ENCODE measurements at places on chromosomes 2 and 18.

- no peak for DNase-seq
Measured at GRCh38 chr2:28160986-28161425, 231.7 kb upstream of the FOSL2 start.

DNA sequence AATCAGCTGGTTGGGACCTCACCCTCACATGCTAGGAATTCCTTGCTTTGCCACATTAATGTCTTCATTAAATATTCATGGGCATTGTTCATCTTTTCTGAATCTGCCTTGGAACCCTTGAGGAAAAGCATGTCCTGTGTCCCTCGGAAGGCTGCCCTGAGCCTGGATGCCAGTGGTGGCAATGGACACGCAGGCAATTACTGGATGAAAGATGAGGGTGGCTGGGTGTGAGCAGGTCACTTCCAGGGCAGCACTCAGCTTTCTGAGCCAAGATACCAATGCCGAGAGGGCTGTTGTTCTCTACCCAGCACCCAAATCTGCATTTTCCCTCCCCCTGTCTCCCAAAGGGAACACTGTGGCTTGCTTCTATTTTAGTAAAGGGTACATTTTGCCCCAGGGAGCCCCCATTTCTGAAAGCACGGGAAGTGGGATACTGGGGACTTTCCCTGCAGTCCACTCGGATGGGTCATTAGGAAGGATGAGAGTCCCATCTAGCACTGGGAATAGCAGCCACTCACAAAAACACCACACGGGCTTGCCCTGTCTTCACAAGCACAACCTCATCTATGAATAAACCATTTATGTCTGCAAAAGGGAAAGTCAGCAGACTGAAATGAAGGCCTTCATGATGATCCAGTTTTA lies 234.8 kb downstream of the SOX11 start:
- no peak for DNase-seq

GRCh38 chr2:196215376-196215775 lies 44.0 kb upstream of the STK17B start:
- DNase-seq, result peak; percentile 62

DNA sequence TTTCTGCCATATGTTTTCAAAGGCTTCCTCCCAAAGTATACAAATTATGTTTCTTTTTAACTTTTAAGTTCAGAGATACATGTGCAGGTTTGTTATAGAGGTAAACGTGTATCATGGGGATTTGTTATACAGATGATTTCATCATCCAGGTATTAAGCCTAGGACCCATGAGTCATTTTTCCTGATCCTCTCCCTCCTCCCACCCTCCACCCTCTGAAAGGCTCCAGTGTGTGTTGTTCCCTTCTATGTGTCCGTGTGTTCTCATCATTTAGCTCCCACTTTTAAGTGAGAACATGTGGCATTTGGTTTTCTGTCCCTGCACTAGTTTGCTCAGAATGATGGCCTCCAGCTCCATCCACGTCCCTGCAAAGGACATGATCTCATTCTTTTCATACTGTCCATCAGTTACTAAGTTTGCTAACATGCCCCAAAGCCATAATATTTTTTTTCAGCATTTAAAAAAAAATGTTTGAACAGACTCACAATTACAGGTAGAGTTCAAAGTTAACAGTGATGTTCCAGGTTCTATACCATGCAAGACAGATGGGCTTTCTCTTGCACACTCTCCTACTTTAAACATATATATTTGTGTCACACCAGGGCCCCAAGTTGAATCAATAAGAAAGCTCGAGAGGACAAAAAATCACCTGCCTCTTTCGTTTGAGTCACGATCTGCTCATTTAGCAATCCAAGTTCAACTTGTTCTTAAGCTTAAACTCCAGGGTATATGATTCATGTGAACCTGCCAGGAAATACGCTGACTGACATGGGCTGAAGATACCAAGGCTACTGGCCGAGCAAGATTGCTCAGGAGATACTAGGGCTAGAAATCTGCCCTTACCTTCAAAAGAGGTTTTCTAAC lies 77.6 kb downstream of the AP1S3 start:
- no peak for DNase-seq

DNA sequence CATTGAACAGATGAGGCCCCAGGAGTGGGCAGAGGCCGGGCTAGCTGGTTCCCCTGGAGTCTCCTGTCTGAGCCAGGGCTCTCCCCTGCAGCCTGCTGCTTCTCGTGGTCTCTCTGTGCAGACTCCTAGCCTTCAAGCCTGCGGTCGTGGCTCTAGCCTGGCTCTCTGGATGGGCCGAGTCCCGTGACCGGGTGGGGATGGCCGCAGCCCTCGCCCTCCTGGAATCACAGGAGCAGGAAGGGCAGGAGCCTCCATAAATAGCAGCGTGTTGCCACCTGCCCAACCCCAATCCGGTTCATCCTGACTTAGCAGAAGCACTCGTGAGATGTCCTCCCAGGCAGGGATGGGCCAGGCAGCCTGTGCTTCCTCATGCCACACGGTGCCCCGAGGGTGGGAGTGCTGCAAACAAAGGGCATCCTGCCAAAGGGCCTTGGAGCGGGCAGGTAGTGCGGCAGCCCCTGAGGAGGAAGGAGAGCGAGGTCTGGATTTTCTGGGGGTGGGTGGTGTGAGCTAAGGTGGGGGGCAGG lies 43.9 kb downstream of the FOSL2 start:
- DNase-seq, result no peak

DNA sequence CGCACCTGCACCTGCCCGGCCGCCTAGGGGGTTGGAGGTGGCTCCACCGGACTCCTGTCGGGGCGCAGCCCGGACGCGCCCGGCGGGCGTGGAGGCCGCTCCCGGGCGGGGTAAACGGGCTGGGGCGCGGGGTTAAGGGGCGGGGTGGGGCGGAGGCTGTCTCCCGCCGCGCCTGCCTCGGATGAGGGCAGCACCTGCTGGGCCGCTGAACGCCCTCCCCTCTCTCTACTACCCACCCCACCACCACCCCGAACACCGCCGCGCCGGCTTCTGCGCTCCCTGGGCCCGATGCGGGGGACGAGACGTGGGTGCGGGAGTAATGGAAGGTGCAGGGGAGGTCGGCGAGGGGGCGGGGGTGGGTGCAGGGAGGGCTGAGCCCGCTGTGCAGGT lies 224.8 kb upstream of the ID2 start:
- peak; percentile 33 for DNase-seq

- DNase-seq, result no peak
Measured at GRCh38 chr2:222293660-222294630, 4.9 kb downstream of the PAX3 start.

GRCh38 chr18:2337552-2338141 lies 233.7 kb downstream of the METTL4 start:
- peak; percentile 64 for DNase-seq

- peak; percentile 48 for DNase-seq
Measured at GRCh38 chr18:6482198-6482977, 67.7 kb upstream of the L3MBTL4 start.

GRCh38 chr2:20935168-20935775 lies 108.6 kb downstream of the APOB start:
- no peak for DNase-seq

DNA sequence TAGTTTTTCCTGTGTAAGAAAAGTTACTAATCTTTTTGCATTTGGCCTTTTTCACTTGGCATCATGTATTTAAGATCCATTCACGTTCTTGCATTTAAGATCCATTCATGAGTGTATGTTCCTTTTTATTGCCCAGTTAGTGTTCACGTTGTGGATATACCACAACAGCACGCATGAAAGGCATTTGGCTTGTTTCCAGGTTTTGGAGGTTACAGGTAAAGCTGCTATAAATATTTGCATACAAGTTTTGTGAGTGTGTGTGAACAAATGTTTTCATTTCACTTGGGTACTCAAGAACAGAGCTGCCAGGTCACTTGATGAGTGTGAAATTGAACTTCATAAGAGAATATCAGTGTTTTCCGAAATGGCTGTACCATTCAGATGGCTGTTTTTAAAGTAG lies 121.2 kb downstream of the CCBE1 start:
- DNase-seq, result no peak

GRCh38 chr2:68046642-68047240 lies 16.1 kb downstream of the C1D start:
- DNase-seq, result no peak

- no peak for DNase-seq
Measured at GRCh38 chr18:39435996-39436395, 1870.4 kb upstream of the CELF4 start.

- no peak for DNase-seq
Measured at GRCh38 chr2:33678436-33678835, 79.3 kb upstream of the FAM98A start.

- DNase-seq, result no peak
Measured at GRCh38 chr18:27008575-27008974, 143.1 kb upstream of the AQP4 start.

GRCh38 chr2:25002066-25002465 lies 30.3 kb upstream of the DNAJC27 start:
- no peak for DNase-seq

- no peak for DNase-seq
Measured at GRCh38 chr18:4987452-4988405, 209.3 kb downstream of the AKAIN1 start.

- no peak for DNase-seq
Measured at GRCh38 chr18:49658823-49659404, 97.1 kb downstream of the LIPG start.

- no peak for DNase-seq
Measured at GRCh38 chr2:239932881-239933735, 92.0 kb downstream of the NDUFA10 start.

DNA sequence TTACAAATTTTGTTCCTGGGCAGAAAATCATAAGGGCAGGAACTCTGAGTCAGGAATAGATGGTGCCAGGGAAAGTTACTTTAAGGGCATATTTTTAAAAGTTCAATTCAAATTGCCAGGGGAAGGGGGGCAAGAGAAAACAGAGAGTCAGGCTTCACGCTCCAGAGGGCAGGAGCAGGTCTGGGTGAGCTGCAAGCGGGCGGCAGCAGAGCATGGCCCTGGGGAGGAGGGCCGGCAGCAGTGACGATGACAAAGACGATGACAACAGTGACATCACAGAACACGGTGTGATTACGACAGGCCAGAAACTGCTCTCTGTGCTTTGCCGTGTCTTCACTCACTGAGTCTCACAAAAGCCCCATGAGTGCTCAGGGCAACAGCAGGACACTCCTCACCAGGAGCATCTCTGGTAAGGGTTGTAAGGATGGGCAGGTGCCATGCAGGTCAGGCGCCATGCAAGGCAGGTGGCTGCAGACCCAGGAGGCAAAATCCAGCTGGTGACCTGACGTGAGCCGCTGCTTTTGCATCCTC lies 23.3 kb downstream of the CHST10 start:
- DNase-seq, result no peak

- DNase-seq, result no peak
Measured at GRCh38 chr18:79510731-79511241, 115.1 kb downstream of the NFATC1 start.

DNA sequence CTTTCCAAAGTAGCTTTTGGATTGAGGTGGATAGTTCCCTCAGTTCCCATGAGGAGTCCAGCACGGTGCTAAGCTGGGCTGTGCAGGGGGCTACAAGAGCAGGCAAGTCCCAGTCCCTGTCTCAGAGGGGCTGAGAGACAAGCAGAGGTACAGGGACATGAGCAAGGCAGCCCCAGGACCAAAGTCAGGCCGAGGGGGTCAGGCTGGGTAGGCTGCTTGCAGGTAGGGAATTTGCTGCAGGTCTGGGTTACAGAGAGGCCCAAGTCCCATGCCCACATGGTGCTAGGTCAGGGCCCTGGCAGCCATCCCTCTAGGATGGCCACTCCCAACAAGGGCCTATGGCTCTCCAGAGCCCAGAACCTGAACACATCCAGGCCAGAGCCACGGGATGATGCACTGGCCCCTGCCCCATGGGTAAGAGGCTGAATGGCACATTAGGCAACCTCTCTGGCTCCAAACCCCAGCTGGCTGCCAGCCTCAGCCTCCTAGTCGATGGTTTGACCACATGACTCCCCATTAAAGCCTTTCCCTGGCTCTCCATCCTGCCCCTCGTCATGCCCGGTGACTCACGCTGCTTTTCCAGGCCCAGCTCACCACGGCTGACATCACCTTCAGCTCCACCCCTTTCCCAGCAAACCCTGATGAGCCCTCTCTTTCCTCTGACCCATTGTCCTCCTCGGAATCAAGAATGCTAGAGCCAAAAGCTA lies 83.7 kb downstream of the SDC1 start:
- DNase-seq, result no peak

GRCh38 chr2:107325981-107326786 lies 440.2 kb upstream of the ST6GAL2 start:
- no peak for DNase-seq

GRCh38 chr2:160253440-160254188 lies 53.5 kb upstream of the ITGB6 start:
- DNase-seq, result no peak

GRCh38 chr18:38006541-38006940 lies 440.9 kb upstream of the CELF4 start:
- no peak for DNase-seq

DNA sequence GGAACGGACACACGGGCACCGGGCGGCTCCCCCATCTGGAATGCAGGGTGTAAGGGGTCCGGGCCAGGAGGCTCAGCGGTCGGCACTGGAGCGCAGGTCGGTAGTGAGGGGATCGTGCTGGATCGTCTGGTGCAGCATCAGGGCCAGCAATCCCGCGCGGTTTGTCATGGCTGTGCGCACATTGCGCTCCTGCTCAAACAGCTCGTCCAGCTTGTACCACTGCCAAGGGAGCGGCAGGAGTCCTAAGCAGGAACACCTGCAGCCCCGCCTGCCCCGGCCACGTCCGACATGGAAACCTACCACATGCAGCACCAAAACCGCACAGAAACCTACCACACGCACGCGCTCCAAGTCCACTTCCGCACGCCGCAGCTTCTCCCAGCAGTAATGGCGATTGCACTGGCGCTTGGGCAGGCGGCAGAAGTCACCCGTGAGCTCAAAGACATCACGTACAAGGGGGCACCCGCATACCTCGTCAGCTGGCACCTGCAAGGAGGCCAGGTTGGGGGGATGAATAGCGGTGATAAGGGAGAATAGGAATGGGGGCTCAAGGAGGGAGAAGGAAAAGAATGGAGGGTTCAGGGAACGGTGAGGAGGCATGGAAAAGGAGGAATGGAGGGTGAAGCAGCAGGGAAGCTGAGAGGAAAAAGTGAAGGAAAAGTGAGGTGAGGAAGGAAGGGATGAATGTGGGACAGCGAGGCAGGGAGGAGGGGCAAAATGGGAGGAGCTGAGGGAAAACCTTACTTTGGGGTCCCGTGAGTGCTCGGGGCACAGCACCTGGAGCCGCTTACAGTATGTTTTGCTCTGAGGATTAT lies 1.4 kb upstream of the MBD1 start:
- no peak for DNase-seq

GRCh38 chr18:48799724-48800315 lies 150.9 kb downstream of the SMAD7 start:
- DNase-seq, result no peak

DNA sequence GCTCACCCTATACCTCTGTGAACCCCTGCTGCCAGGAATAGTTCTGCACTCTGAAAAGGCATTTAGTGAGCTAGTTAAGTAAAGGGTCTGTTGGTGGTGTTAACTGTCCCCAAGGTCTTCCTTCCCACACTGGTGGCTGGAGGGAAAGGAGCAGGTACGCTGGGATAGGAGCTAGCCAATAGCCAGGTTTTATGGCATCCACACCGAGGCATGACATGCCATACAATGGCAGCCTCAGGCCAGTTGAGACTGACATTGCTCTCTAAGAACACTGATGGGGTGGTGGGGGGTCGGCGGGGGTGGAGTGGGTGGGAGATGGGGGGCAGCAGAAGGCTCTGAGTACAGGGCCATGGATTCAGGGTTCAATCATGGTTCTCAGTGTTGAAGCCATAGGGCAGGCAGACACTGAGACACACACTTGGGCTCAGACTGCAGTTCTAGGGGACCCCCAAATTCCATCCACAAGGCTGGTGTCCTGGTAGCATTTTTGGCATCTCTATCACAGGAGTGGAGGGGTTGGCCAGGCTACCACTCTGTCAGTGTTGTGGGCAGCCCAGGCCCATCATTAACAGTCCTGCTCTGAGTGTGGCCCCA lies 136.0 kb downstream of the CTIF start:
- no peak for DNase-seq

Data from hematopoietic multipotent progenitor cell treated with erythropoietin and hydrocortisone succinate and interleukin-3 and kit ligand, for 6 days (in vitro differentiated cells).